NCI-H526 treated with DMSO at 0.1 percent for 48 hours (cell line): ENCODE measurements at places on chromosomes 7 and 10.

- DNase-seq = no peak
Observed at GRCh38 chr10:1149793-1150637, 93.8 kb downstream of the WDR37 start.

- no peak for DNase-seq
Observed at GRCh38 chr7:54978364-54979116, 40.3 kb upstream of the EGFR start.

- DNase-seq = no peak
Observed at GRCh38 chr10:51117794-51118193, 43.5 kb downstream of the PRKG1 start.

- DNase-seq = no peak
Observed at GRCh38 chr10:110556969-110557601, 10.4 kb upstream of the SMC3 start.

DNA sequence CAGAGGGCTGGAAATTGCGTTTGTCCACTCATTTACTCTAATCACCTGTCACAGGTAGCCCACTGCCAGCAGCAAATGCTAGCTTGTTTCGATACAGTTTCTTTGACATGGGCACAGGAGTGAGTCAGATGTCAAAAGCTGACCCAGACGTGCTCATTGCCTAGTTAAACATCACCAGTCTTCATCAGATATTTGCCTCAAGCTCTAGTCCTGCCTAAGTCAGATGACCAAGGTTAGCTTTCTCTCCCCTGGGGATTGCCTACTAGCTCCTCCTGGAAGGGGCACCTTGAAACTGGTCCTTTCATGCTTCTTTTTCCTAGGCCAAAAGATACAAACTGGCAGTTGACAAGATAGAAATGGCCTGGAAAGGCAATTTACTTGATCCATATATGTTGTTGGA, 35.2 kb downstream of the GPAM start:
- DNase-seq = no peak

DNA sequence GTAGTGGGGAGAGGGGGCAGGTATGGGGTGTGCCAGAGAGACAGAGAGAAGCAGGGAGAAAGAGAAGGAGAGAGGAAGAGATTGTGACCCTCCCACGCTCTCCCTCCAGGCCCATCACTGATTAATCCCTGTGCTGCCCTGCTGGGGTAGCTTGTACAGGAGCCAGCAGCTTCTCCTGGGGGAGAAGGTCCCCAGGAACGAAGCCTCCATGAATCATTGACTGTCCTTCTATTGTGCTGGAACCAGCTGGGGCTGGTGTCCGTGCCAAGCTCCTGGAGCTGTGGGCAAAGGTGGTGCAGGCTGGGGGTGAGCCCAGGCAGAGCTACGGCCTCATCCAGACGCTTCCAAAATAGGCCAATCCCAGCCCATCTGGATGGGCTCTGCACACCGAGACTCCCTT, 20.9 kb downstream of the AQP1 start:
- no peak for DNase-seq

GRCh38 chr10:6528198-6528950, 51.7 kb downstream of the PRKCQ start:
- DNase-seq = no peak
